ENCODE measurements at places on chromosomes 7 and 10.

GRCh38 chr7:7434329-7434728 is 101.3 kb downstream of the COL28A1 start:
- no peak for DNase-seq

DNA sequence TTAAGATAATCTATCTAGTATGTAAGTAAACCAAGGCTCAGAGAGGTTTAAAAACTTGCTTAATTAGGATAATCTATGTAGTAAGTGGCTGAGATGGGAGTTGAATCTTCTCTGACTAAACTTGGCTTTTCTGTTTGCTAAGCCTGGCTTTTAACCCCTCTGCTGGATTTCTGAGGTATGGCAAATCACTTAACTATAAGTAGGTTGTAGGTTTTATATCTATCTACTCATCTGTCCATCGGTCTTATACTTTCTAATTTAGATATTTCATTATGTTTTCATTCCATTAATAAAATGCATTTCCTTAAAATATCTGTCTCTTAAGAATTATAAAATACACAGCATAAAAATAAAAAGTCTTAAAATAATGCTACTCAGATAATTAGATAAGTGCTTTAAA is 59.4 kb downstream of the ST7 start:
- no peak for DNase-seq

GRCh38 chr7:105905910-105906568 is 29.6 kb upstream of the ATXN7L1 start:
- DNase-seq: no peak

DNA sequence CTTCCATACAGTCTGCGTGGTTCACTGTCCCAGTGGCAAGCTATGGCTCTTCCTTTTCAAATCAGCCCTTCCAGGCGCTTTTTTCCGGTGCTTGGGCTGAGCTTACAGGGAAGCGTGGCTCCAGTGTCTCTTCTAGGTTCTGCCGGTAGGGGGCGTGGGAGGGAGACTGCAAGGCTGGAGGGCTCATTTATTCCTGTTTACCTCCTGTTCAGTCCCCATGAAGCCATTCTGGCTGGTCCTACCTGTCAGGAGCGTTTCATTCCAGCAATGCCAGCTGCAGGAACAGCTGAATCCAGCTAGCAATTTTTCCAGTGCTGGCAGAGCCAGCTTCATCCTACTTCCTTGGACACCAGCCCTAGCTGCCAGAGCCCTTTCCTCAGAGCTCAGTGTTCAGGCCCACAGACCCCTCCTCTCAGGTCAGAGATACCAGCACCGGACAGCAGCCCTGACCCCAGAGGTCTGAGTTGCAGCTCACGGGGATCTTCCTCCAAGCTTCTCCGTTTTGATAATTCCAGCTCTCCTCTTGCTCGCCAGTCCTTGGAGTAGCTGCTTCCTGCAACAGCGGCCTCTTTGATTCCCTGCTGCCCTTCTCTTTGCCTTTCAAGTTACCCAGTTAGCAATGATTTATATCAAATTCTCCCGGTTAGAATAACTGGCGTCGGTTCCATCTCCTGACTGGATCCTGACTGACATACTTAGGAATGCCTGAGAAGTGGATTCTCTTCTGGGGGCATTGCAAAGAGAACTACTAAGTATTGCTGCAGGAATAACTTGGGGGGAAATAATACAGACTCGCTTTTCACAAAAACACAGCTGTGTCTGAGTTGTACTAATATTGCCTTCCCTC is 129.8 kb downstream of the FRMD4A start:
- no peak for DNase-seq

- no peak for DNase-seq
These were observed 865.4 kb downstream of the CCSER2 start for GRCh38 chr10:85193796-85194195.

DNA sequence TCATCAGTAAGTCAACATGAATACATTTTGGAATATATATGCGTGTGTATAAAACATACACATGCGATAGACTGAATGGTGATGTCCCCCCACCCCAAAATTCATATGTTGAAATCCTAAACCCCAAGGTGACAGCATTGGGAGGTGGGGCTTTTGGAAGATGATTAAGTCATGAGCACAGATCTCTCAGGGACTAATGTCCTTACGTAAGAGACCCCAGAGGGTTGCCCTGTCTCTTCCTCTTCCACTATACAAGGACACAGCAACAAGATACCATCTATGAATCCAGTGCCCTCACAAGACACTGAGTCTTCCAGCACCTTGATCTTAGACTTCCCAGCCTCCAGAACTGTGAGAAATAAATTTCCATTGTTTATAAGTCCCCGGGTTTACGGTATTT is 22.5 kb downstream of the DRGX start:
- DNase-seq: no peak

DNA sequence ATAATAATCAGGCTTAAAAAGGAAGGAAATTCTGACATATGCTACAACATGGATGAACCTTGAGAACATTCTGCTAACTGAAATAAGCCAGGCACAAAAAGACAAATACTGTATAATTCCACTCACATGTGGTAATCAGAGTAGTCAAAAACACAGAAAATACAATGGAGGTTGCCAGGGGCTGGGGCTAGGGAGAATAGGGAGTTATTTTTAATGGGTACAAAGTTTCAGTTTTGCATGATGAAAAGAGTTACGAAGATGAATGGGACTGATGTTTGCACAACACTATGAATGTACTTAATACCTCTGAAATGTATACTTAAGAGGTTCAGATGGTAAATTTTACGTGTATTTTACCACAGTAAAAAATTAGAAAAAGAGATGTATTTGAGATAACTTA is 145.6 kb downstream of the DOCK4 start:
- DNase-seq: no peak

GRCh38 chr7:2213551-2214215 is 19.1 kb downstream of the MAD1L1 start:
- peak; percentile 27 for DNase-seq

GRCh38 chr10:61784354-61785133 is 117.0 kb upstream of the ARID5B start:
- DNase-seq: no peak

DNA sequence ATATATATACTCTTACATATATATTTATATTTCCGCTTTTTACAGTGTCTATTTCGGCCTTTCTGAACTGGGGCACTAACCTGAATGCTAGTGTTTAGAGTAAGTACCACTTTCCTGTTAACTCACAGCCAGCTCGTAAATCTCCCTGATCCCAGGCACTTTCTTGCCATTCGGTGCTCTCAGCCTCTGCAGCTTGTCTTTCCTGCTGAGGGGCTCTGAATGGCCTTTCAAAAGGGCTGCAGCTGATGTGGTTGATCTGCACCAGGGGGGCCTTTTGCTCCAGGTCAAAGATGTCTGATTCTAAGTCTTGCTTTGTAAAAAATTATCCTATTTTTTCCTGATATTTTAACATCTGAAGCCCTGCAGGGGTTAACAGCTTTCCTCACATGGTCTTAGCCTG is 25.5 kb upstream of the HPS1 start:
- no peak for DNase-seq

- no peak for DNase-seq
These were observed 66.3 kb upstream of the IL6 start for GRCh38 chr7:22660732-22661131.

GRCh38 chr10:75403939-75404814 is 2.6 kb upstream of the ZNF503 start:
- no peak for DNase-seq

GRCh38 chr7:47266131-47266706 is 315.7 kb downstream of the TNS3 start:
- DNase-seq: peak; percentile 88

- DNase-seq: peak; percentile 32
These were observed 1.4 kb downstream of the FGFBP3 start for GRCh38 chr10:91907914-91908336.

- DNase-seq: no peak
These were observed 127.7 kb downstream of the ATE1 start for GRCh38 chr10:121800146-121800545.

DNA sequence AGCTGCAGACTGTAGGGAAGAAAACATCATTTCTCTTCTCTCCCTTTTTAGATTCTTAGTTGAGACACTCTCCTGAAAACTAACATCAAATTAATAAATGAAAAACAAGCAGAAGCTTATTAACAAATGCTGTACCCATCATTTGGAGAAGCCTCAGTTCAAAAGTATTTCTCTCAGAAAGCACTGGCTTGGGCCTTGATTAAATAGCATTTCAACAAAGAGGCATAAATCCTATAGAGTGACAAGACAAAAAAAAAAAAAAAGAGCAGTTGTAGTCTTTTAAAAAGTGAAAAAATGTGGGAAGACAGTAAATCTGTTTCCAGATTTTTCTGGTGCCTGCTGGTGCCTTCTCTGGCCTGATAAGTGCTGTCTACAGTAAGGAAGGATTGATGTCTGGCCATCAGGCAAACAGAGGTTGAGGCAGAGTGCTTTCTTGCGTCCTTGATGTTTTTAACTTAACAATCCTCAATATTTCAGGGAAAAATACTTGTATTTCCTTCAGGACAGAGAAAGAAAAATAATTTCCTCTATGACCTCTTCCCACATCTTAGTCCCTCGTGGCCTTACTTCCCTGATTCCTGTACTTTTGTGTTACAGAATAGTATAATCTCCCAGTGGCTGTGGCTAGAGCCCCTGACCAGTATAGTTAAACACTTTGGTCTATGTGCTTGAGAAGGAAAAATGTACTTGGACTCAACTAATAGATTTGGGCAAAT is 300.5 kb downstream of the HGF start:
- no peak for DNase-seq

DNA sequence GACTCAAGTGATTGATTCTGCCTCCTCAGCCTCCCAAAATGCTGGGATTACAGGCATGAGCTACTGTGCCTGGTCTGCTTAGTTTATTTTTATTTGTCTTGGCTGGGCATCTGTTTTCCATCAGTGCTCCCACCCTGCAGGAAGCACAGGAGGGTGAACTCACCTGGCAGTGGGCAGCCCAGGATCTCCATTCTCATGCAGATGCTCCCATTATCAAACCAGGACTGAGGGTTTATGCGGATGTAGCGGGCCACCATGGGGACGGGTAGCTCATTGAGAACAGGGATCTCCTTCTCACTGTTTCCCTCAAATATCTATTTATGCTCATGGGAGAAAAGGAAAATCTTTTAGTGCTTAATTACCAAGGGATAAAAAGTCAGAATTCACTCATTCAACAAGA is 93.8 kb downstream of the CPXM2 start:
- no peak for DNase-seq

DNA sequence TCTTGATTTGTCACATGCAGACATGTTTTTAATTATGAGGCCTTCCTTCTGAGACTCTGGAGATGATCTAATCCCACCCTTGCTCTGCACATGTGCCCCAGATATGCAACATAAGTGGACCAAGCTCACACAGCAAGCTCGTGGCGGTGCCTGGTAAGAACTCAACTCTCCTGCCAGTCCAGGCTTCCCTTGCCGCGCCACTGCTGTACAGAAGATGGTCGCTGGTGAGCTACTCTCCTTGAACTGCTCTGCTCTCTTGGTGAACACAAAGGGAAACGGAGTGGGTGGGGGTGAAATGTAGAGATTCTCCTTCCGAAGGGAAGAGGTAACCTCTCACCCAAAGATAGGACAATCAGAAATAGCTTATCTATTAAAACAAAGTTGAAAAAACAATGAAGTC is 25.7 kb downstream of the MYOF start:
- no peak for DNase-seq

- no peak for DNase-seq
These were observed 203.4 kb upstream of the GPR26 start for GRCh38 chr10:123462756-123463155.

GRCh38 chr7:47337531-47337930 is 244.4 kb downstream of the TNS3 start:
- DNase-seq: no peak

DNA sequence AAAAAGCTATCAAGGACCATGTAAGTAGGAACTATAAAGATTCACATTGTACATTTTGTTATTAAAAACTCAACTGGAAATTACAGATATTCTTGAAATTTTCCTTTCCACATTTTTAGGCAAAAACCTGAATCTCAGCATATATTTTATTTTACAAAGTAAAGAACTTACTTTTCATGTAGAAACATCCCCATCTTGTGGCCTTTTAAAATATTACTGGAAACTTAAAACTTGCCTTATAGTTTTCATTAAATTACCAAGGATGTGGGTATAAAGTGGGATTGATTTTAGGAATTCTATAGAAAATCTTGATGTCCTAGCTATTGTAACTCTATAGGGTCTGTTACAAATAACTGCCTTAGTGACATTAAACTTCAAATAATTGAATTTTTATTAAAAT is 10.6 kb downstream of the DBF4 start:
- DNase-seq: peak; percentile 59

GRCh38 chr7:23520582-23520981 is 11.2 kb downstream of the TRA2A start:
- DNase-seq: no peak

- no peak for DNase-seq
These were observed 91.4 kb upstream of the CCDC71L start for GRCh38 chr7:106752367-106752766.

DNA sequence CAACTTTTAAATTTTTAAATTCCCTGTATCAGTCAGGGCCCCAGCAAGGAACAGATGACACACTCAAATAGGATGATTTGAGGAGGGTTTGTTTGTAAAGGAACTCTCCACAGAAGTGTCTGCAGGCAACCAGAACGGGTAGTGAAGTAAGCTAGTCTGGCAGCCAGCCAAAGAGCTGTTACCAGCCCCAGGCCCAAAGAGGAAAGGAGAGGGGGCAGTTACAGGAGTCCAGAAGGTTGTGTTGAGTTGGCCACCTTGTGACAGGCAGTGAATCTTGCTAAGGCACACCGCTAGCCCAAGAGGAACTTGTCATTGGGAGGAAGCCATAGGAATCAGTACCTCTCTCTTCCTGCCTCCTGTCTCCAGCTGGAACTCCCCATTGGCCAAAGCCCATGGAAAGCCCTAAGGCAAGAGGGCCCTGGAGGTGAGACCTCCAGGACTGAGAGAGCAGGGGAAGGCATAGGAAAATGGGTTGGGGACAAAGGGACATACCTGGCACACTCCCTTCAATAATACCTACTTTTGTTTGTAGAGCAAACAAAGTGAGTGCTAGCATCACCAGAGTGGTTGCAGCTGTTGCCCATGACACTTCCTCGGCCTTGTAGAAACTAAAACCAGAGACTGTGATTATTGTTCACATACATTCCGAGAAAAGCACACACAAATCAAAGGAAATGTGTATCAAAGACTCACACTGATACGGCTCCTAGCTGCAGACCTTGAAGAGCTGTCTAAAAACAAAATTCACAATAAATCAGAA is 25.4 kb upstream of the GATAD1 start:
- no peak for DNase-seq

DNA sequence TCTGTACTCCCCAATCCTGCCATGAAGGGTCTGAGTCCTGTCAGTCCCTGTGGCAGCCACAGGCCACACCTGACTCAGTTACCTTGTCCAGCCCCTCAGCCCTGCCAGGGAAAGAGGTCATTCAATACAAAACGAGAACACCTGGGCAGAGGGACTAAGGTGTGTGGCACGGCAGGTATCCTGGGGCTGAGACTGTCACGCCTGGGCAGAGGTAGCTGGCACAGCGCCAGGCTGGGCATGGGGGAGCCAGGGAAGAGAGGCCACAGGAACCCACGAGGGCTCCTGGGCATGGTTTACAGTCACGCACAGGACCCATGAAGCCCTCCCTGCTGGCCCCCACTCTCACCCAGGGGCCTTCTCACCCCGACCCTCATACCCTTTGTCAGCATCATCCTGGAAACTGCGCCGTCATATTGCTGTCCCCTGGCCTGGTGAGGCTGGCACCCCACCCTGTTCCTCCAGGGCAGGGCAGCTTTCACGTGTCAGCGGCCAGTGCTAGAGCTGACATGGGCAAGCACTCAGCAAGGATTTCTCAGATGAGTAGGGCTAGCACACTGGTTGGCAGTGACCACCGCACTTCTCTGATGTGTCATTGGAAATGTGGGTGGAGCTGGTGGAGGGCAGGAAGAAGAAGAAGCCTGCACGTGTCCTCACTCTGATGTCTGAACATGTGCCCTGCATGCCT is 42.7 kb downstream of the LRRC18 start:
- no peak for DNase-seq
